ENCODE measurements at places on chromosomes 5 and 9.

- DNase-seq: no peak
Measured at GRCh38 chr5:57887851-57888621, 405.4 kb upstream of the ACTBL2 start.

DNA sequence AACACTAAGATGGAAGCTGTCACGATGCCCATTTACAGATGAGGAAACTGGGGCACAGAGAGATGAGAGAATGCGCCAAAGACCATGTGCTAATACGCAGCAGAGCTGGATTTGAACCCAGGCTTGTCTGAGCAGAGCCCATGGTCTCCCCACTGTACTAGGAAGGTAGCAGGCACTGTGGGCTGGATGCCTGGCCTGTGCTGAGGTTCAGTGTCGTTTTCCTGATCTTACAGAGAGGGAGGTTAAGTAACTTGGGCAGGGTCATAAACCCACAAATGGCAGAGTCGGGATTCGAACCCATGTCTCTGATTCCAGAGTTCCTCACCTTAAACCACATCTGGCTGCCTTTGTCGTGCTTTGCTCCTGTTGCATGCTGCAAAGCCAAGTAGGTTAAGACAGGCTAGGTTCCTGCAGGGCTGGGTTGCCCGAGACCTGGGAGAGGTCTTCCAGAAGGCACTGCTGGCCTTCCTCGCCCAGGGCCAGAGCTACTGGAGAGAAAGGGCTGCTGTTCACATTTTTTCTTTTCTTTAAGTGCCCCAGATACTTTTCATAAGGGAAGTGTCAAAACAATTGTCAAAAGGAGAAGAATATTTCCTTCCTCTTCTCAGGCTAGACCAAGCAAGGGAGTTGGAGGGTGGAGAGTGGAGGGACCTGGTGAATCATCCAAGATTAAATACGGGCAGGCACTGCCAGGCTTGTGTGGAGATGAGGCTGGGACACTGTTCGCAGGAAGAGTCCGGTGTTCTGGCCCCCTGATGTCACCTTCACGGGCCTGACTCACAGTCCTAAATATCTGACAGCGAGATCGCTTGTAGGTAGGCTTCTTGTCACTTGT is 3.2 kb downstream of the NEK6 start:
- no peak for DNase-seq

- DNase-seq: no peak
Measured at GRCh38 chr9:35618325-35618727, at the start of gene CD72. Gene CD72 (minus strand): TSS chr9:35618413. CDS start chr9:35618303, 110 bp downstream.

- no peak for DNase-seq
Measured at GRCh38 chr5:172091956-172092732, 85.7 kb upstream of the FBXW11 start.

DNA sequence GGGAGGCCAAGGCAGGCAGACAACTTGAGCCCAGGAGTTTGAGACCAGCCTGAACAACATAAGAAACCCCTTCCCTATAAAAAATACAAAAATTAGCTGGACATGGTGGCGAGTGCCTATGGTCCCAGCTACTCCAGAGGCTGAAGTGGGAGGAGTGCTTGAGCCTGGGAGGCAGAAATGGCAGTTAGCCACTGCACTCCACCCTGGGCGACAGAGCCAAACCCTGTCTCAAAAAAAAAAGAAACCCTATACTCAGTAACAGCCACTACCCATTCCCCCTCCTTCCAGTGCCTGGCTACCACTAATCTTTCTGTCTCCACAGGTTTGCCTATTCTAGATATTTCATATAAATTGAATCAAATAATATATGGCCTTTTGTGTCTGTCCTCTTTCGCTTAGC is 14.3 kb upstream of the SIL1 start:
- no peak for DNase-seq

DNA sequence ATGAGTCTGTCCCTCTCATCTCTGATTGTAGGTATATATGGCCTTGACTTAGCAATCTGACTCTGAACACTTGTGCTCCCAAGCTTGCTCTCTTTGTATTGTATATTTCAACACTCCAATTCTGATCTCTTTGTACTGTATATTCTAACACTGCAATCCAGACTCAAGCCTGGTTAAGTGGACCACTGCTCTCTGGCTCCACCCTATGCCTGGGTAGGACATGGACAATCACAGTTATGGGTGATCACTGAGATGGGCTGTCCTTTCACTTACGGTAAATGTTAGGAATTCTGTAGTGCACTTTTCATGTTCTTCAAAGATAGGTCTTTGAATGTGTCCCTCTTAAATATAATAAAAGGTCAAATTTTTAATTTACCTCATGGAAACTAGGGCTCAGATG is 165.1 kb downstream of the TLR4 start:
- no peak for DNase-seq

GRCh38 chr9:3850098-3850497 is 324.3 kb upstream of the RFX3 start:
- DNase-seq: no peak

GRCh38 chr9:72917892-72918509 is 34.9 kb downstream of the ALDH1A1 start:
- DNase-seq: no peak

DNA sequence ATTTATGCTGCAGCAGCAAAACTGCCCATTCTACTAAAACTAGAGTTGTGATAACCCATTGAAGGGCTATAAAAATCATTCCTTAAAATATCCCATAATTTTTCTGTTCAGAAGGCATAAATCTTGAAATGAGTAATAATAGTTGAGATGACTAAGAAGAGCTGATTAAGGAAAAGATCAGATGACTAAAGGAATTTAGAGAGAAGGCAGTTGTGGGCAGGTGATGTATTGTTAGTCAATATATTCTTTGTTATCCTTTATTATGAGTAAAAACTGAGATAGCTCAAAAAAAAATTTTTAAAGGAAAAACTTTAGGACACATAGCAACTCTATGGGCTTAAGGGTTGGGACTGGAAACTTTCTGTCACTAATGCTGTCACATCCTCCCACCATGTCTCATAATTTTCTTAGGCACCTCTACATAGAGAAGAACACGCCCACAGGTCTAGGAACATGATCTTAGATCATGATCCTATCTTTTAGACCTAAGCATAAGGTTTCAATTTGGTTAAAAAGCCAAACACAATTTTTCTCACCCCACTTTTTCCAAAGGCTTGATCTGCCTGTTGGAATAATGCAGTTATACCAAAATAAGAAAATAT is 597.5 kb upstream of the MEF2C start:
- no peak for DNase-seq

Measured in activated T-helper 1 cell treated with anti-CD3 and anti-CD28 coated beads, Interleukin-2, amount 50 U/mL, for 16 hours (primary cell).